ENCODE measurements at places on chromosomes 11 and 22.

DNA sequence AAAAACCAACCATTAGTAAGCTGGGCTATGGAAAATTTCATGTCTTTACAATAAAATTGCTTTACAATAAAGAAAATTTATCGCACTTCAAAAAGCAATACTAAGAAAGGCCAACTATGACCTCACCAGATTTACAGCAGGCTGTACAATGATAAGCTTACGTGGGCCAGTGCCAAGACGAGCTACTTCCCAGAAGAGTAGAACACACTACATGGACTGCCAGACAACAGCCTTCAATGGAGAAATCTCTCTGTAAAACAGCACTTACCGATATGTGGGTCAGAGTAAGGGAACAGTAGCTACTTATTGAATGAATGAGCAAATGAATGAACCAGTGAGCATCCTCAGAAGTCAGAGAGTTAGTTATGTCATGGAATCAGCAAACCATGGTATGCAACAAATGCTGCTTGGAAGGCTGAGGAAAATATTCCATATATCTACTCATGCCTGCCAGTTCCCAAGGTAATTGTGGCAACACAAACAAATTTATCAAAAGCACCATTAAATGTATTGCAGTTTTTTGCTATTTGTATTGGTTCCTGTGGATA is 74.4 kb downstream of the SLC36A4 start:
- DNase-seq, result no peak

GRCh38 chr11:125179346-125179745 is 14.8 kb downstream of the PKNOX2 start:
- DNase-seq, result no peak

- DNase-seq, result peak; percentile 51
These were observed at the start of gene RFPL2 for GRCh38 chr22:32204856-32205722. Gene RFPL2, minus strand, starts transcription at chr22:32205073. Its CDS starts 2,622 bp downstream, at chr22:32202451.

GRCh38 chr11:15199693-15200092 is 85.0 kb downstream of the INSC start:
- no peak for DNase-seq

- no peak for DNase-seq
These were observed 51.1 kb downstream of the IGSF9B start for GRCh38 chr11:133905677-133906156.

DNA sequence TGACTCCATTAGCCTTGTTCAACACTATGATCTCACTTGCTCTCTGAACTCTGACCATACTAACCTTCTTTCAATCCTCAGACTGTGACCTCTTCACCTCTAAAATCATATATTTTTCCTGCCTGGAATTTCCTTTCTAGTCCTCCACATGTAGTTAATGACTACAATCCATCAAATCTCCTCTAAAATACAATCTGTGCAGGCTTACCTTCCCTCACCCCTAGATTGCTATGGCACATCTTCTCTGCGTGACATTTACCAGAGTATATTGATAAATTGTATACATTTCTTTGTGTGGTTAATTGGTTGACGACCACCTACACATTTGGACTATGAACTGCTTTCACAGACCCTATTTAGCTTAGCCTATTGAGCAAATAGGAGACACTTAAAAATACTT is 1330.2 kb upstream of the TENM4 start:
- no peak for DNase-seq

- no peak for DNase-seq
These were observed 21.2 kb upstream of the CLMP start for GRCh38 chr11:123216249-123216648.

DNA sequence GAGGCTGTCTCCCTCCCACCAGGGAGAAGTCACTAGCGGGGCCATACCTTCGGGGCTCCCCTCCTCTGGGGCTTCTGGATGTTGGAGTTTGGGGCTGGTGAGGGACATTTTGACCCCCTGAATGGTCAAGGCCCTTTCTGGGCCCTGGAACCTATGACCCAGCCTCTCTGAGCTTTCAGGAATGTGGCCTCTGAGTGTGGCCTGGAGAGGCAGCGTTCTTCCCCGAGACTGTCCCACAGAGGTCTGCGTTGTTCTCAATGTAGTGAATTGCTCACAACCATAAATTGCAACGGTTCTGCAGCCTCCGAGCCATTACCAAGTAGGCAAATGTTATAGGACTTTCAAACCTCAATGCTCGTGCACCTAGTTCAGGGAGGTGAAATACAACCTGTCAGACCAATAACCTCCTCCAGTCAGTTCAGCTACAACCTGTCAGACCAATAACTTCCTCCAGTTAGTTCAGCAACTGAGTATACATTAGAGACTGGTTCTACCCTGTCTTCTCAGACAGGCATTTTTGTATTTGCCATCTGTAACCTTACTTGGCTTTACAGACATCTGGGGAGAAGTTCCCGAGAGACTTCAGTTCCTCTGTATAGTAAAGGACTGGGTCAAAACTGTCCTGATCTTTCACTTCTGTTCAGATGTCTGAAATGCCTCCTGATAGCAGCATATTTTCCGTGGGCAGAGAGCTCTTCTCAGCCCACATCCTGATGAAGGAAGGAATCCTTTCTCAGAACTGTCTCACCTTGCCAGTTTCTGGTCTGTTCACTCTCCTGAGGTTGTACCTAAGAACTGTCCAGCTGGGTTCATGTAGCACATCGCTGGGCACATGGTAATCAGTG is 34.2 kb downstream of the MICAL2 start:
- DNase-seq, result no peak

DNA sequence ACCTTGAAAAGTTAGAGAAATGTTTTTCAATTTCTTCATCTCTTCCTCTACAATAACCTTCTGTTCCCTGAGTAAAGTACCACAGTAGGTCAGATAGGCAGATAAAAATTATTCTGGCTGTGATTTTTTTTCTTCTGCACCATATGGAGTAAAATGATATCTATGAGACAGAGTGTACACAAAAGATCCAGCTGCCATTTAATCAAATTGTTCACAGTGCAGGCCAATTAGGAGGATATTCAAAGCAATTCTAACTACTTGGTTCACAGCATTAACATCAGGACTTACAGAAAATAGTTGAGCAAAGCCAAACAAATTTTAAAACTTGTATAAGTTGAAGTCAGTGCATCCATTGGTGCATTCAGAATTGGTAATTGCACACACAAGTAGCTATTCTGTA is 147.9 kb upstream of the LUZP2 start:
- DNase-seq, result no peak

All from naive thymus-derived CD4-positive, alpha-beta T cell (primary cell).